B cell (primary cell): ENCODE measurements at places on chromosomes 7 and 10.
A peak's percentile ranks its signal among the peaks of the same experiment; 100 is the strongest.

- H3K4me3 ChIP-seq: no peak overlapping the region
- no peaks in the 10 kb centered on the region for H3K36me3 ChIP-seq
- H3K4me1 ChIP-seq: no peaks in the 10 kb centered on the region
- peak; percentile 71 for DNase-seq
These were observed 118.3 kb downstream of the CCDC71L start for GRCh38 chr7:106542550-106543220.

DNA sequence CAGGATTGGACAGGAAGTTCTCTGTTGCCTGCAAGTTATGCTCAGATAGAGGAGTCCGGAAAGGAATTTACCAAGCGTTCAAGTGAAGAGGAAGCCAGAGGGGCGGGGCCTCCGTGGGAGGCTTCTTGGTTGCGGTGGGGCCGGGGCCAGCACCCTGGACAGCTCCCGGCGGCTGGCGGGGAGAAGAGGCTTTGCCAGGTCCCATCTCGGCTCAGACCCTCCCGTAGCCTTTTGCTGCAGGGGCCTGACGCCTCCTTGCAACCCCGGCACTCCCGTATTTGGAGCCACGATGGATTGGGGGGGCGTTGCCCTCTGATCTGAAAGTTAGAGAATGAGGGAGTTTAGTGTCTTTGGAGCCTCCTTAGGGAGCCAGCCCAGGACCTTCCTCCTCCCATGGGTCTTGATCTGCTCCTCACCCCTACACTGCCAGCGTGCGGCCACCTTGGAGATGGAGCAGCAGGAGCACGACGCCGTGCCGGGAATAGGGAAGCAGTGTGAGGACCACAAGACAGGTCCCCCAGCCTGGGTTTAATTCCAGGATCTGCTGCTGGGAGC lies 3.1 kb upstream of the SLC18A3 start:
- H3K27me3 ChIP-seq: no peaks in the 10 kb centered on the region
- H3K4me3 ChIP-seq: no peak overlapping the region
- H3K36me3 ChIP-seq: no peaks in the 10 kb centered on the region
- H3K4me1 ChIP-seq: peaks cover 7% of the 10 kb centered on the region
- H3K27ac ChIP-seq: no peak overlapping the region
- peak; percentile 61 for DNase-seq

GRCh38 chr7:150902078-150903033 lies 50.0 kb downstream of the AOC1 start:
- peaks cover 17% of the 10 kb centered on the region for H3K4me1 ChIP-seq
- no peak overlapping the region for H3K4me3 ChIP-seq
- H3K27ac ChIP-seq: no peak overlapping the region
- H3K27me3 ChIP-seq: peaks cover 27% of the 10 kb centered on the region
- H3K36me3 ChIP-seq: no peaks in the 10 kb centered on the region
- DNase-seq: no peak

GRCh38 chr7:128877756-128878120 lies 15.1 kb downstream of the ATP6V1F start:
- H3K36me3 ChIP-seq: no peaks in the 10 kb centered on the region
- DNase-seq: no peak
- H3K4me1 ChIP-seq: no peaks in the 10 kb centered on the region
- no peak overlapping the region for H3K27ac ChIP-seq

DNA sequence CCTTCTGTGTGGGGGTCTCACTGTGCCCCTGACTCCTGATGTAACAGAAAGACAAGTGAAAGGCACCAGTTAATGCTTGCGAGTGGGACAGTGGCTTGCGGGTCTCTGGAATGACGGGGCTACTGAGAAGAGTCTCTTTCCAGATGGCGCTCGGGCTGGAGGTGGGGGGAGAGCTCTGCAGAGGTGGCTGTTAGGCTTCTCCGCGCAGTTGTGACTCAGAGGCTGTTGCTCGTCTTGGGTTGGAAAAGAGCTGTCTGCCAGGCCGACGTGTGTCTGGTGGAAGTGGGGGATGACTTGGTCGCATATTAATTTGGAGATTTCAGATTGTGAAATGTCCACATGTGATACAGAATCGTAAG lies 27.9 kb upstream of the SH2B2 start:
- no peak for DNase-seq
- H3K36me3 ChIP-seq: no peaks in the 10 kb centered on the region
- no peak overlapping the region for H3K4me3 ChIP-seq
- no peak overlapping the region for H3K27ac ChIP-seq
- H3K4me1 ChIP-seq: no peaks in the 10 kb centered on the region

DNA sequence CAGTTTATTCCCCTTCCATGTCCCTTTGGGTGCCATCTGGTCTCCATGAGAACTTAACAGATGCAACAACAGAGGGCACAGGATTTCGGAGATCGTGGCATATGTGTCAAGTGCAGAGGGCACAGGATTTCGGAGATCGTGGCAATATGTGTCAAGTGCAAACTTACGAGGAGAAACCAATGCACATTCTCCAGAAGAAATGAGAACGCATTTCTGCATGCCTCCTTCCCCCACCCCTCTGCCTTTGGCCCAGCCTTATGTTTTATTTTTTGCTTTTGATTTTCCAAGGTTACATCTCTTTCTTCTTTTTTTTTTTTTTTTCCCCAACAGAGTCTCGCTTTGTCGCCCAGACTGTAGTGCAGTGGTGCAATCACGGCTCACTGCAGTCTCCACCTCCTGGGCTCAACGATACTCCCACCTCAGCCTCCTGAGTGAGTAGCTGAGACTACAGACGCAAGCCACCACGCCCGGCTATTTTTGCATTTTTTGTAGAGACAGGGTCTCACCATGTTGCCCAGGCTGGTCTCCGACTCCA lies 586 bp upstream of the ANKRD26 start:
- H3K27ac ChIP-seq: peak overlapping the region; percentile 81
- DNase-seq: no peak
- H3K4me3 ChIP-seq: peak overlapping the region; percentile 84
- H3K4me1 ChIP-seq: peaks cover 18% of the 10 kb centered on the region
- H3K36me3 ChIP-seq: no peaks in the 10 kb centered on the region

- no peak overlapping the region for H3K27ac ChIP-seq
- DNase-seq: no peak
- H3K36me3 ChIP-seq: no peaks in the 10 kb centered on the region
- H3K27me3 ChIP-seq: no peaks in the 10 kb centered on the region
- H3K4me3 ChIP-seq: no peak overlapping the region
- no peaks in the 10 kb centered on the region for H3K4me1 ChIP-seq
These were observed 4.8 kb downstream of the KPNA7 start for GRCh38 chr7:99203092-99203491.

DNA sequence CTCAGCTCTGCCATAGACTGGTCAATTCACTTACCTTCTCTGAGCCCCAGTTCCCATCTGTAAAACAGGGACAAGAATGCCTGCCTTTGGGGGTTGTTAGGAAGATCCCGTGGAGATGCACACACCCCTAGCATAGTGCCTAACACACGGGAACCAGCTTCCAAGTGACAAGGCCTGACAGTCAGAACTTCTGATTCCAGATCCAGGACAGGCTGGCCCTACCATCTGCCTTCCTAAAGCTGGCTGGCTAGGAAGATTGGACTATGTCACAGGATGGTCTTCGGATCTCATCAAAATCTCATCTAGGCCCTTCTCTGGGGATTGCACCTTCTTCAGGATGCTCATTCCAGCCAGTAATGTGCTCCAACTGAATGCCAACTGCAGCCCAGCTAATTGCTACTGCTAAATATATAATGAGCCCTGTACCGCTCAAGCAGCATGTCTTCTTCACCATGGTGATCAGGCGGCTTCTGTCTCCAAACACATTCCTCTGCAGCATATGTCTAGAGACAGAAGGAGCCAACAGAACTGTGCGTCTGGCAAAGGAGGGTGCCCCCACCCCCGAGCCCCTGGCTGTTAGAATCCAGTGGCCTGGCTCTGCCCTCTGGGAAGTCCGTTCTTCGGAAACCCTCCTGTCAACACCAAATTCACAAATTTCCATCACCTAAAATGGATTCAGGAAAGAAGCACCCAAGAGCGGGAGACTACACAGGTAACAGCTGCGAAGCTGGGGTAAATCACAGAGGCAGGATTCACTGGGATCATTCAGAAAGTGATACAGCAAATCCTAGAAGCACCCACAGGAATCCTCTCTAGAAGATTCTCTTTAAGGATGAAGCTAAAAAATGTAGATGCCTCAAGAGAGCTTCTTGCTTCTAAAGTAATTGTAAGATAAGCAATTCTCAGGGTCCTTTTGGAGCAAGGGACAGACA lies 142.1 kb upstream of the EEPD1 start:
- DNase-seq: no peak
- no peak overlapping the region for H3K4me3 ChIP-seq
- H3K4me1 ChIP-seq: no peaks in the 10 kb centered on the region
- H3K27me3 ChIP-seq: no peaks in the 10 kb centered on the region
- H3K27ac ChIP-seq: no peak overlapping the region

- no peak for DNase-seq
- H3K4me1 ChIP-seq: peaks cover 13% of the 10 kb centered on the region
- no peaks in the 10 kb centered on the region for H3K27me3 ChIP-seq
- no peak overlapping the region for H3K4me3 ChIP-seq
- no peak overlapping the region for H3K27ac ChIP-seq
These were observed 22.5 kb downstream of the PCGF5 start for GRCh38 chr10:91242940-91243339.

DNA sequence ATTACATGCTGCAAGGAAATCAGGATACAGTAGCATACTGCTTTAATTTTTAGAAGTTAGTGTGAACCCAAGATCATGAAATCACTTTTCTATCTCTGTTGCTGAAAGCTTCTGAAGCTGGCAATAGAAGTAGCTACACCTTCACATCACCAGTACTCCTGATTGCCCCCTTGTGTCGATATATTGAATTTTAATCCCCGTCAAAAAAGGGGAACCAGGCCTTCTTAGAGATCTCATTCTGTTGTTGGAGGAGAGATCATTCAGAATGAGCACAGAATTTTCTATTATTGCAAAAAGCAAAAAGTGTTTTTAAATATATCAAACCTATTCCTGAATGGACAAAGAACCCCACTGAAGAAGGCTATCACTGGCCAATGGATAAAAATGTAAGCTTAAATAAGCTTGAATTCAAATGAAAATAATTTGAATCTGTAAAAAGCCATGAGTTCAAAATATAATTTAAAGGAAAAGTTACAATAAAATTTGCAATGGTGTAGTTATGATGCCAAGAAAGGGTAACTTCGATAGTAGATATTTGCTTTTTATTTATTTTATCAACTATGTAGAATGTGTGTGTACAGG lies 39.7 kb upstream of the TEX47 start:
- no peak overlapping the region for H3K27ac ChIP-seq
- DNase-seq: peak; percentile 7
- no peaks in the 10 kb centered on the region for H3K4me1 ChIP-seq
- H3K27me3 ChIP-seq: no peaks in the 10 kb centered on the region

DNA sequence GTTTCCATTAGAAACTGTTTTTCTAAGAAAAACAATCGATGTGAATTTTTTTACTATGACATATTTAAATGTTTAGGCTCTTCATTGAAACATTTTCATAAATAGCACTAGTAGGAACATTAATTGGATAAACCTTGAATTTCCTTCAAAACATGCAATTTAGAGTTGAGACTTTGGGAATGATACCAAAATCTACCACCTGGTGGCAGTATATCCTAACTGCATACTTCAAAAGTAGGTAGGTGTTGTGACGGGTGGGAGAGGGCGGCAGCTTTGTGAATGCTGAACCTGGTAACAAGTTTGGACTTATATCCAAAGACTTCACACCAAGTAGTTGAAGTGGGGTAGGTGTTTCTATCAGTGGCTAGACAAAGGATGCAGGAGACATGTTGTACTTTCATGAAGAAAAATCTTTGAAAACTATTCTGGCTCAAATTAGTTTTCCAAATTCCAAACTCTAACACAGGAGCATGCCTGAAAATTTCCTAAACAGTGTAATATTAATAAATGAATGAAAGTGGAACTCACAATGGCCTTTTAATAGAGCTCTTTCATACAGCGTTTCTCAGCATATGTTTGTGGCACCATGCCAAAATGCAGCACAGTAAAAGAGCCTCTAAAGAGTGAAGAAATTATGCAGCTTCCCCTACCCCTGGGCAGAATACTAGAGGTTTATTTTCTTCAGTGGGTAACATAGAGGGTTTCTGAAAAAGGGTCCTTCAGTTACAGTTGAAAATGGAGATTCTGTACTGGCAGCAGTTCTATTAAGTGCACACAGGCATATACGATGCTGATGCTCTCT lies 201.0 kb upstream of the TPK1 start:
- no peaks in the 10 kb centered on the region for H3K36me3 ChIP-seq
- no peaks in the 10 kb centered on the region for H3K27me3 ChIP-seq
- no peaks in the 10 kb centered on the region for H3K4me1 ChIP-seq
- H3K4me3 ChIP-seq: no peak overlapping the region

GRCh38 chr7:31794851-31795344 lies 107.9 kb downstream of the PPP1R17 start:
- no peaks in the 10 kb centered on the region for H3K36me3 ChIP-seq
- no peak overlapping the region for H3K4me3 ChIP-seq
- no peaks in the 10 kb centered on the region for H3K27me3 ChIP-seq
- no peak overlapping the region for H3K27ac ChIP-seq
- H3K4me1 ChIP-seq: no peaks in the 10 kb centered on the region

DNA sequence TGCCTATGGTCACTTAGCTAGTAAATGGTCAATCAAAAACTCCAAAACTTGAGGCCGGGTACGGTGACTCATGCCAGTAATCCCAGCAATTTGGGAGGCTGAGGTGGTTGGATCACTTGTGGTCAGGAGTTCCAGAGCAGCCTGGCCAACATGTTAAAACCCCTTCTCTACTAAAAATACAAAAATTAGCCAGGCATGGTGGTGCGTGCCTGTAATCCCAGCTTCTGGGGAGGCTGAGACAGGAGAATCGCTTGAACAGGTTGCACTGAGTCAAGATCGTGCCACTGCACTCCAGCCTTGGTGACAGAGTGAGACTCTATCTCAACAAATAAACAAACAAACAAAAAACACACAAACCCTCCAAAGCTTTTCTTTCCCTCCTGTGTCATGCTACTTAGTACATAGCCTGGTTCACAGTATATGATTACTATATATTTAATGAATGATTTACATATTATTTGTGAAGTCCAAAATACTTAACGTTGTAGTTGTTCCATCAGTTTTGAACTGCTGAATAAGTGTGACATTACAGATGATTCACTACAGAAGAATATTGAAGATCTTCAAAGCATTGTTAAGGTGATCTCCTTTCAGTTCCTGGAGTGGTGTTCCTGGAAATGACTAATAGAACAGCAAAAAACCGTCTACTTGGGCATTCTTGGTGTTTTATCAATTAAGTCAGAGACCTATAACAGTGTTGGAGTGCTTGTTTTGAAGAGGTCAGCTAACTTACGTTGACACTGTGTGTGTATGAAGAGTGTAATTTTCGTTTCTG lies 72.9 kb downstream of the ADK start:
- no peak for DNase-seq
- H3K27me3 ChIP-seq: no peaks in the 10 kb centered on the region
- no peak overlapping the region for H3K4me3 ChIP-seq
- no peaks in the 10 kb centered on the region for H3K36me3 ChIP-seq
- no peak overlapping the region for H3K27ac ChIP-seq
